ENCODE measurements at places on chromosomes 12 and 14. TPM values are rescaled to one million over a fixed set of nuclear protein-coding genes. Genes with fewer than 3 reads are reported as not detected.

The MYF6 gene
- 2.1 TPM for polyA plus RNA-seq

The KRT3 gene
- 0.53 TPM for polyA plus RNA-seq

The OS9 gene
- polyA plus RNA-seq: 85.8 TPM

The ALDH1L2 gene
- polyA plus RNA-seq: 2.2 TPM

The COX6A1 gene
- polyA plus RNA-seq: 1,009 TPM

The KRT80 gene
- 3.7 TPM for polyA plus RNA-seq

DNA sequence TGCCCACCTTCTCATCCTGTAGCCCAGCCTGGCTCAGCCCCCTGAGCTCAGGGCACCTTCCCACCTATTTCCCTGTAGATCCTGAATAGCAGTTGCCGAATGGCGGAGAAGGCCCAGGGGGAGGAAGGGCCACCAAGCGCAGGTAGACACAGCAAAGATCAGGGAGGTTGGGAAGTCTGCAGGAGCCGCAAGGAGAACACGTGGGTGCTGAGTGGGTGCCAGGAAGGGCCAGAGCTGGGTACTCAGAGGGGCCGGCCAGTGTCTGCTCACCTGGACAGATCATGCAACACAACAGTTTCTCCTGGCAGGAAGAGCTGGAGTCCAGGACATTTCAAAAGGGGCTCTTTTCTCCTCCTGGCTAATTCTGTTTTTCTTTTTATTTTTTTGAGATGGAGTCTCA lies 30.6 kb downstream of the CHGA start:
- H3K36me3 ChIP-seq: peaks cover 92% of the 10 kb centered on the region
- H3K27ac ChIP-seq: no peak overlapping the region
- peaks cover 11% of the 10 kb centered on the region for H3K4me1 ChIP-seq
- no peaks in the 10 kb centered on the region for H3K27me3 ChIP-seq
- H3K4me3 ChIP-seq: no peak overlapping the region

GRCh38 chr14:79502136-79502750 lies 709.1 kb downstream of the DIO2 start:
- H3K4me1 ChIP-seq: no peaks in the 10 kb centered on the region
- H3K4me3 ChIP-seq: no peak overlapping the region
- H3K36me3 ChIP-seq: no peaks in the 10 kb centered on the region

GRCh38 chr12:132689227-132689626 lies 1.8 kb downstream of the PXMP2 start:
- H3K4me1 ChIP-seq: peaks cover 35% of the 10 kb centered on the region
- no peaks in the 10 kb centered on the region for H3K27me3 ChIP-seq
- H3K4me3 ChIP-seq: peak overlapping the region; percentile 35
- DNase-seq: peak; percentile 86

- H3K36me3 ChIP-seq: no peaks in the 10 kb centered on the region
- no peak overlapping the region for H3K27ac ChIP-seq
- H3K27me3 ChIP-seq: no peaks in the 10 kb centered on the region
- no peaks in the 10 kb centered on the region for H3K4me1 ChIP-seq
- no peak for DNase-seq
Measured at GRCh38 chr12:129779033-129779432, 124.8 kb downstream of the TMEM132D start.

DNA sequence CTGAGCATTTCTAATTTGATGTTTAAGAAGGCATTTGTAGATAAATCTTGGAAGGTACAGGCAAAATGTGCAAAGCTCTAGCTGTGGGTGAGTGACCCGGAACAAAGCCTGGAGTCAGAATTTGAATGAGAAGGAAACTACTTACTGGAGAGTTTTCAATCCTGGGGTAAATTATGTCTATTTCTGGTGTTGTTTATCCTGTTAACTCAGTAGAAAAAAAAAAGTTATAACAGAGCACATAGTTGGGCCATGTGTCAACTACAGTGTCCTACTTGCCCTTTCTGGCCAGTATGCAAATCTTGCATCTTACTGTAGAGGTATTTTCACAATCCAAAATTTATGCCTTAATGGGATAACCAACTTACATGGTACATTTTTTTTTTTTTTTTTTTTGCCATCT lies 182.3 kb downstream of the SYNE2 start:
- no peak overlapping the region for H3K4me3 ChIP-seq
- no peaks in the 10 kb centered on the region for H3K4me1 ChIP-seq
- no peak overlapping the region for H3K27ac ChIP-seq
- no peak for DNase-seq
- H3K27me3 ChIP-seq: no peaks in the 10 kb centered on the region

DNA sequence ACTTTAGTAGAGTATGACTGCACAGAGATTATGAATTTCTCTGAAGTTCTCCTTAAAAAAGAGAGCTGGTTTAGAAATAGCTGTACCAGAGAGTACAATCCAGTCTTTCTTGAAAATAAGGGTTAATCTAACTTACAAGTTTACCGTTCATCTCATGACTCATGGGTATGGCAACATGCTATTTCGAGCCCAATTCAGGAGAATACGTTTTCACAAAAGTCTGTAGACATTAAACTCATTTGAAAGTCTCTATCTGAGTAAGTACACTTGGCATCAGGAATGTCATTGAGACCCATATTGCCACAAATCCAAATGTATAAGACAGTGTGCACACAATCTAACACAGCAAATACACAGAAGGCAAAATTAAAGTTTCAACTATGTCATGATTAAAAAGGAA lies 160.5 kb downstream of the PIK3C2G start:
- H3K4me3 ChIP-seq: no peak overlapping the region
- no peaks in the 10 kb centered on the region for H3K27me3 ChIP-seq
- H3K36me3 ChIP-seq: no peaks in the 10 kb centered on the region

DNA sequence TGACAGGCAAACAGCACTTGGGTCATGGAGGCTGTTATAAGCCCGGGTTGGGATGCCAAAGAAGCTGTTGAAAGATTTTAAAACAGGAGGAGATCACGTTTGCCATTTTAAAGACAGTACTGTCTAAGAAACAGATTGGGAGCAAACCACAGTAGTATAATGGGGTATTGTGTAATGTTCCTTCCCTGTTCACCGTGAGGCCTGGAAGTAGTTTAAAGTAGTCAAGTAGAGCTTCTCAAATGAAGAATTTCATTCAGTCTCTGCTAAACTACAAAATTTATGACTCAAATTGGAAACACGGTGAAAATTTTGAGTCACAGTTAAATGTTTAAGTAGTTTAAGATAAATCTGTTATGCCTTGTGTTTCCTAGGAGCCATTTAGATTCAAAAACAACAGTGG lies 35.8 kb downstream of the ATP2A2 start:
- peaks cover 43% of the 10 kb centered on the region for H3K36me3 ChIP-seq
- H3K4me3 ChIP-seq: no peak overlapping the region
- H3K27me3 ChIP-seq: no peaks in the 10 kb centered on the region
- no peak overlapping the region for H3K27ac ChIP-seq
- no peak for DNase-seq
- peaks cover 30% of the 10 kb centered on the region for H3K4me1 ChIP-seq

DNA sequence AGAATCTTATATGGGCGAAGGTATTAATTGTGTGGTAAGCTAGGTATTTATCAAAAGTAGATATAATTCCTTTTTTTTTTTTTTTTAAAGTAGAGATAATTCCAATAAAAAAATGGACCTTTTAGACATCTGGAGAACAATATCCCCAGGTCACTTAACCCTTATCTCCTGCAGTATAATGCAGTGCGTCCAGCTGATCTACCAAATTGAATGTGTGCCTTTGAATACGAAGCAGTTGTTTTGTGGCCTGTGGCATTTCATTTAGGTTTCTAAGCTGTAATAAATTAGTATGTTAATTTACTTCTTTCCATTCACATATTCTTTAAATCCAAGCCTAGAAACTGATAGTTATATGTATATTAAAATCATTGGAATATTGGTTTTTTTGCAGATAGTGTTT lies 3.1 kb downstream of the FUT8 start:
- no peaks in the 10 kb centered on the region for H3K27me3 ChIP-seq
- no peaks in the 10 kb centered on the region for H3K36me3 ChIP-seq
- H3K4me3 ChIP-seq: peak overlapping the region; percentile 85
- peaks cover 8% of the 10 kb centered on the region for H3K4me1 ChIP-seq
- H3K27ac ChIP-seq: no peak overlapping the region

DNA sequence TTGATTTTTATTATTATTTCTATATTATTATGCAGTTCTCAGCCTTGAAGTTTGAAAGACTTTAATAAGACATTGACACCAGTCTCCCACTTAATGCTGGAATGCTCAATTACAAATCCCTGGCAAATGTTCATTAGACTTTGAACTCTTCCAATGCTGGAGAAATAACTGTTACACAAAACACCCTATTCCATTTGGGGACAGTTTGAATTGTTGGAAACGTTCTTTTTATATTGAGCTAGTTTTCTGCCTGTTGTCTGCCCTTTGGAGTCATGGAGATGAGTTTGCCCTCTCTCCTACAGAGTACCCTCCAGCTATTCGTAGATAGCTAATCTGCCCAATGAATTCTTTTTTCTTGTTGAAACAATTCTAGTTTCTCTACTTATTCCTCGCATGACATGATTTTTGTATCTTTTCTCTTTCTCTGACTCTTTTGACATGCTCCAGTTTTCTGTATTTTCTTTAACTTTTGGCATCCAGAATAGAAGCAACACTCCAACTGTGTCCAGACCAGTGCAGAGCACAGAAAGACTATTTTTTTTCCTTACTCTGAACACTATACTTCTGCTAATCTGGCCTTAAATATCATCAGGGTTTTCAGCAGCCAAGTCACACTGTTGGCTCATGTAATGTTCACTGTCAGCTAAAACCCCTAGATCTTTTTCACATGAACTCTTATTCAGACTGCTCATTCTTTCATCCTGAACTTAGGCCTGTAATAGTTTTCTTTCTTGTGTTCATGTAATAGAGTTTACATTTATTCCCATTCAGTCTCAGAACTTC lies 379.3 kb downstream of the RAD51B start:
- no peaks in the 10 kb centered on the region for H3K36me3 ChIP-seq
- no peak overlapping the region for H3K4me3 ChIP-seq
- H3K27me3 ChIP-seq: no peaks in the 10 kb centered on the region
- peak; percentile 62 for DNase-seq

- no peak overlapping the region for H3K4me3 ChIP-seq
- no peaks in the 10 kb centered on the region for H3K36me3 ChIP-seq
- no peak overlapping the region for H3K27ac ChIP-seq
- no peaks in the 10 kb centered on the region for H3K4me1 ChIP-seq
- no peak for DNase-seq
Measured at GRCh38 chr14:82138431-82138830, 604.8 kb upstream of the SEL1L start.

- H3K4me3 ChIP-seq: no peak overlapping the region
- H3K4me1 ChIP-seq: no peaks in the 10 kb centered on the region
Measured at GRCh38 chr14:29077916-29078315, 311.3 kb downstream of the FOXG1 start.

GRCh38 chr14:52338051-52338681 lies 24.1 kb downstream of the PTGER2 start:
- H3K4me1 ChIP-seq: peaks cover 18% of the 10 kb centered on the region
- no peak overlapping the region for H3K4me3 ChIP-seq
- H3K36me3 ChIP-seq: no peaks in the 10 kb centered on the region
- no peak overlapping the region for H3K27ac ChIP-seq
- H3K27me3 ChIP-seq: no peaks in the 10 kb centered on the region
- peak; percentile 45 for DNase-seq

- no peak for DNase-seq
- H3K27ac ChIP-seq: peak overlapping the region; percentile 13
- no peaks in the 10 kb centered on the region for H3K27me3 ChIP-seq
- no peak overlapping the region for H3K4me3 ChIP-seq
Measured at GRCh38 chr12:128813392-128813791, 10.4 kb downstream of the SLC15A4 start.

DNA sequence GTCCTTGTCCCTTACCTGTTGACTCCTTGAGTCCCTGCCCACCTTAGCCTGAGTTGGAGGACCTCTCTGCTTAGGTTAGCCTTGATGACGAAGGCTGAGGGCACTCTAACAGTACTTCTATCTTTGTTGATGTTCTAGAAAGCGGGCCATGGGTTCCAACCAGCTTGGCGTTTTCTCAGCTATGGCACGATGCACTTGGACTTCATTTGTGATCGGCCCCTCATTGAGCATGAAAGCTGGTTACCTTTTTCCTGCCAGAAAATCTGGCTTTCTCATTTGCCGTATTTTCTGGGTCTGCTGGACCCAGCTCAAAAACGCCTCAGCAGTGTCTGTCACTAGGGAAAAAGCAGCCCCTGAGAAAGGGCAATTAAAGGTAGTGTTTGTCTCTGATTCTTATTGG lies 290.8 kb downstream of the EMP1 start:
- no peaks in the 10 kb centered on the region for H3K27me3 ChIP-seq
- no peaks in the 10 kb centered on the region for H3K4me1 ChIP-seq
- no peak overlapping the region for H3K4me3 ChIP-seq
- no peaks in the 10 kb centered on the region for H3K36me3 ChIP-seq
- no peak overlapping the region for H3K27ac ChIP-seq

GRCh38 chr12:68240079-68240478 lies 13.3 kb downstream of the IL22 start:
- no peak for DNase-seq
- no peak overlapping the region for H3K4me3 ChIP-seq
- peaks cover 60% of the 10 kb centered on the region for H3K4me1 ChIP-seq
- no peaks in the 10 kb centered on the region for H3K27me3 ChIP-seq
- peak overlapping the region; percentile 75 for H3K27ac ChIP-seq

- H3K4me3 ChIP-seq: no peak overlapping the region
- DNase-seq: no peak
- no peaks in the 10 kb centered on the region for H3K27me3 ChIP-seq
Measured at GRCh38 chr12:91880528-91880927, 265.1 kb downstream of the BTG1 start.

- no peak overlapping the region for H3K4me3 ChIP-seq
- DNase-seq: no peak
- no peak overlapping the region for H3K27ac ChIP-seq
- H3K4me1 ChIP-seq: no peaks in the 10 kb centered on the region
- H3K27me3 ChIP-seq: no peaks in the 10 kb centered on the region
Measured at GRCh38 chr14:68747393-68747792, 45.5 kb downstream of the ZFP36L1 start.

GRCh38 chr14:97298331-97298730 lies 501.1 kb downstream of the VRK1 start:
- DNase-seq: no peak
- no peak overlapping the region for H3K4me3 ChIP-seq
- H3K27me3 ChIP-seq: no peaks in the 10 kb centered on the region
- no peak overlapping the region for H3K27ac ChIP-seq
- H3K36me3 ChIP-seq: no peaks in the 10 kb centered on the region

DNA sequence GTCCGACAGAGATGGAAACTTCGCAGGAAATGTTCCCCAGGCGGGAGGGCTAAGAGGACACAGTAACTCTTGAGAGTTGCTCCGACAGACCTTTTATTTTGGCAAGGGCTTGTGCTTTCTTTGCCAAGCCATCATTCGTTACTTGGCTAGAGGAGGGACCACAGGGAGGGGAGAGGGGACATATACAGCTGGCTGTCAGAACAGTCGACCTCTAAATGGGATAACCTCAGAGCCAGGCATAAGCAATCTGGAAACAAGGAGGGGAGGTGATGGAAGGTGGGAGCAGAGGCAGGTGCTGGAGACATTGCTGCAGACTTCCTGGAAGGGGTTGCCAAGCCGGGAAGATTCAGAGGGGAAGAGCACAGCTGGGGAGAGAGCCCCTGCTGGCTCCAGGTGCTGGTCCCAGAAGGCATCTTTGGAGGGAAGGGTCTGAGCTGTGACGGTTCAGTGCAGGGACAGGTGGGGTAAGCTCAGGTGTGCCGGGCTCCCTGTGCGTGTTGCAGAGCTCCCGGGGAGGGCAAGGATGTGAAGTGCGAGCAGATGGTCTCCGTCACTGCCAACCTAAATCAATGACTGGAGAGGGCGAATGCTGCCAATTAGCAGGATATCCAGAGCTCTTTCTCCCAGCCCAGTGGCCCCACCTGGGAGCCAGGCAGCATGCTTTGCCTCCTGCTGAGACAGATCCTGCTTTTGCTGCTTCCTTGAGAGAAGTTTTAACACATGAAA lies 50.1 kb downstream of the CHST11 start:
- H3K4me1 ChIP-seq: peaks cover 24% of the 10 kb centered on the region
- H3K36me3 ChIP-seq: no peaks in the 10 kb centered on the region
- no peak for DNase-seq
- no peak overlapping the region for H3K27ac ChIP-seq
- no peaks in the 10 kb centered on the region for H3K27me3 ChIP-seq
